ENCODE measurements at places on chromosomes 11 and 22. TPM values are rescaled to one million over a fixed set of nuclear protein-coding genes. Genes with fewer than 3 reads are reported as not detected.

Gene FOXRED1
- 27.1 TPM for total RNA-seq

Gene TBC1D10A
- 15.1 TPM for total RNA-seq

Gene CCDC134
- 4.5 TPM for total RNA-seq

Gene GGTLC3
- not detected for total RNA-seq

Gene KCNK4
- not detected for total RNA-seq

Gene MS4A4E
- not detected for total RNA-seq

Gene DGKZ
- 50.5 TPM for total RNA-seq

Gene CYTH4
- not detected for total RNA-seq

Gene RAG1
- 0.54 TPM for total RNA-seq

Gene HEPN1
- total RNA-seq, result not detected

Gene AKIP1
- total RNA-seq, result 28.2 TPM

Gene SCGB1A1
- not detected for total RNA-seq

All from cardiac atrium fibroblast (primary cell).